ENCODE measurements at places on chromosomes 4 and X. TPM values are rescaled to one million over a fixed set of nuclear protein-coding genes. Genes with fewer than 3 reads are reported as not detected.

RHOXF2 gene
- polyA plus RNA-seq = not detected

PDCL2 gene
- polyA plus RNA-seq = not detected

CMC4 gene
- polyA plus RNA-seq = 5.0 TPM

SLC25A5 gene
- polyA plus RNA-seq = 65.2 TPM

PDZD4 gene
- polyA plus RNA-seq = 9.5 TPM

TEX13C gene
- not detected for polyA plus RNA-seq

ODAPH gene
- polyA plus RNA-seq = 0.24 TPM

PNMA5 gene
- 0.07 TPM for polyA plus RNA-seq

GAGE1 gene
- not detected for polyA plus RNA-seq

GRCh38 chrX:12447448-12448064, 309.3 kb downstream of the FRMPD4 start:
- no peak for DNase-seq
- no peak overlapping the region for H3K27ac ChIP-seq
- no peaks in the 10 kb centered on the region for H3K4me1 ChIP-seq
- no peaks in the 10 kb centered on the region for H3K36me3 ChIP-seq
- H3K27me3 ChIP-seq = no peaks in the 10 kb centered on the region

GRCh38 chr4:66178906-66179305, 508.6 kb upstream of the EPHA5 start:
- no peaks in the 10 kb centered on the region for H3K27me3 ChIP-seq
- H3K36me3 ChIP-seq = no peaks in the 10 kb centered on the region
- H3K27ac ChIP-seq = no peak overlapping the region
- DNase-seq = no peak

GRCh38 chrX:38154818-38155217, 65.9 kb downstream of the SRPX start:
- no peak overlapping the region for H3K27ac ChIP-seq
- no peaks in the 10 kb centered on the region for H3K4me1 ChIP-seq
- peaks cover 5% of the 10 kb centered on the region for H3K27me3 ChIP-seq
- no peak overlapping the region for H3K4me3 ChIP-seq
- no peak for DNase-seq

- H3K27me3 ChIP-seq = no peaks in the 10 kb centered on the region
- no peak overlapping the region for H3K27ac ChIP-seq
- H3K4me3 ChIP-seq = no peak overlapping the region
- DNase-seq = no peak
- H3K4me1 ChIP-seq = no peaks in the 10 kb centered on the region
These were observed 163.8 kb upstream of the KLF8 start for GRCh38 chrX:56068274-56068758.

GRCh38 chrX:1614927-1615326, at the start of gene ASMT:
Gene ASMT (plus strand): TSS chrX:1615059. CDS start chrX:1615200, 141 bp downstream.
- H3K36me3 ChIP-seq = no peaks in the 10 kb centered on the region
- H3K4me3 ChIP-seq = no peak within 1 kb of the TSS
- no peak within 1 kb of the TSS for H3K27ac ChIP-seq
- no peaks in the 10 kb centered on the region for H3K27me3 ChIP-seq
- no peak for DNase-seq

DNA sequence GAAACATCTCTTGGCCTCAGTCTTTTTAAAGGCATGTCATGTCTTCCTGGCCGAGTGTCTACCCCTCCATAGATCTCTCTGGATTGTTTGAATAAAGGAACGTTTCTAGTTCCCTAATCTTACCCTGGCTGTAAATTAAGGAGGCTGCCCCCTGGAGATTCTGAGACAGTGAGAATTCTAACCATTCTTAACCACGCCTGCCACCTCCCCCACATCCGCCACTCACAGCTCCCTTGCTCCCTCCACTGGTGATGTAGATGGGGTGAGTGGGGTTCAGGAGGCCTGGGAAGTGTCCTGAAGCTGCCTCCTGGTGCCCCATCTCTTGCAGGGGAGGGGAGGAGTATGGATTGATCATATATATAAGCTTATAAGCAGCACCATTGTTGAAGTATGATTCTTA, 48.0 kb upstream of the TRIM2 start:
- H3K4me1 ChIP-seq = peaks cover 19% of the 10 kb centered on the region
- peaks cover 5% of the 10 kb centered on the region for H3K27me3 ChIP-seq
- H3K4me3 ChIP-seq = no peak overlapping the region
- no peak for DNase-seq

DNA sequence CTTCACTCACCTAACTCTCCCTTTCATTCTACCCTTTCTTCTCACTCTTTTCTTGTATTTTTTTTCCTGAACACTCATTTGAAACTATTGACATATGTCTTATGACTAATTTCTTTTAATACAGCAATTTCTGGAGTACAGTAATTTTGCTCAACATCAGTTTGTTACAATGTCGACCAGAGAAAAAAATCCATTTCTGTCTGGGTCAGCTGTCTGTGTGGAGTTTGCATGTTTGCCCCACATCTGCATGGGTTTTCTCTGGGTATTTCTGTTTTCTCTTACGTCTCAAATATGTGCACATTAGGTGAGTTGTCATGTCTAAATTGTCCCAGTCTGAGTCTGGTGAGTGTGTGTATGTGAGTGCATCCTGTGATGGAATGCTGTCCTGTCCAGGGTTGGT, 294.8 kb downstream of the HS3ST1 start:
- H3K27me3 ChIP-seq = no peaks in the 10 kb centered on the region
- DNase-seq = no peak
- no peak overlapping the region for H3K4me3 ChIP-seq
- no peaks in the 10 kb centered on the region for H3K36me3 ChIP-seq
- H3K27ac ChIP-seq = no peak overlapping the region

DNA sequence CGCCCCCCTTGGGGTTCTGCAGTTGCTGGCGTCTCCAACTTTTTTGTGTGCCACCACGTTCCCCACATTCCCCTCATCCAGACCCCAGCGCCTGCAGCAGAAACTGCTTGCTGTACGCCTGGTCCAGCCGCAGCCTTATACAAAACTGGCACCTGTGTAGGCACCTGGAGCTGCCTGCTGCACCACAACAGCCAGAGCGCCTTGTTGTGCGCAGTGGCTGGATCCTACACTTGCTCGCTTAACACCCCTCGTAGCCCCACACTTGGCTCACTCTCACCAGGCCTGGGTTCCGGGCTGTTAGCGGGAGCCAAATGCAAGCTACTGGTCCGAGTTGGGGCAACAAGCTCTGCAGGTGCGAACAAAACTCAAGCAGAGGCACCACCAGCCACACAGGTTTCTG, 136.8 kb downstream of the TECRL start:
- no peaks in the 10 kb centered on the region for H3K36me3 ChIP-seq
- no peak overlapping the region for H3K27ac ChIP-seq
- H3K27me3 ChIP-seq = no peaks in the 10 kb centered on the region
- DNase-seq = no peak
- H3K4me3 ChIP-seq = no peak overlapping the region

- H3K4me3 ChIP-seq = no peak overlapping the region
- no peaks in the 10 kb centered on the region for H3K36me3 ChIP-seq
These were observed 803.6 kb downstream of the GLUD2 start for GRCh38 chrX:121851033-121851432.

DNA sequence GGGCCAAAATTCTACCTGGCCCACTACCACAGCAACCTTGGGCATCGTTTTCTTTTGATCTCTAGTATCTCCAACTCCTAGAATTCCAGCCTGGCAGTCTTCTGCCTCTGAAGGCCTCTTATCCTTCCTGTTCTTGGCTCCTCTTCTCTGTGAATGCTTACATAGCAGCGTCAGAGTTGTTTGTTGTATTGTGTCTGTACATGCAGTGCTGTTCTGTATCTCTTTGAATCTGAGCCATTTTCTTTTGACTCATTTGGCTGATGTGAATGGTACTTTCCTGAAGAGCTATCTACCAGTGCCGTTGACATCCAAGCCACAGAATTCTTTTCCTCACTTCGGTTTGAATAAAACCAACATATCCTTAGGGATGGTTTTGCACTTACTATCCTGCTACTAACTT, 79.2 kb downstream of the TMEM164 start:
- H3K4me3 ChIP-seq = no peak overlapping the region
- H3K4me1 ChIP-seq = peaks cover 4% of the 10 kb centered on the region
- H3K27me3 ChIP-seq = no peaks in the 10 kb centered on the region
- DNase-seq = no peak
- H3K27ac ChIP-seq = peak overlapping the region; percentile 48
- H3K36me3 ChIP-seq = no peaks in the 10 kb centered on the region

GRCh38 chr4:183686461-183686860, 27.4 kb downstream of the TRAPPC11 start:
- no peak overlapping the region for H3K27ac ChIP-seq
- H3K36me3 ChIP-seq = no peaks in the 10 kb centered on the region
- H3K27me3 ChIP-seq = no peaks in the 10 kb centered on the region
- H3K4me3 ChIP-seq = no peak overlapping the region

- no peak for DNase-seq
- no peaks in the 10 kb centered on the region for H3K27me3 ChIP-seq
- H3K27ac ChIP-seq = no peak overlapping the region
- H3K4me1 ChIP-seq = no peaks in the 10 kb centered on the region
- no peak overlapping the region for H3K4me3 ChIP-seq
These were observed 81.5 kb downstream of the COX18 start for GRCh38 chr4:72987741-72988729.

- H3K4me3 ChIP-seq = no peak overlapping the region
- no peaks in the 10 kb centered on the region for H3K4me1 ChIP-seq
- H3K36me3 ChIP-seq = no peaks in the 10 kb centered on the region
These were observed 70.6 kb downstream of the CLNK start for GRCh38 chr4:10613926-10614478.

DNA sequence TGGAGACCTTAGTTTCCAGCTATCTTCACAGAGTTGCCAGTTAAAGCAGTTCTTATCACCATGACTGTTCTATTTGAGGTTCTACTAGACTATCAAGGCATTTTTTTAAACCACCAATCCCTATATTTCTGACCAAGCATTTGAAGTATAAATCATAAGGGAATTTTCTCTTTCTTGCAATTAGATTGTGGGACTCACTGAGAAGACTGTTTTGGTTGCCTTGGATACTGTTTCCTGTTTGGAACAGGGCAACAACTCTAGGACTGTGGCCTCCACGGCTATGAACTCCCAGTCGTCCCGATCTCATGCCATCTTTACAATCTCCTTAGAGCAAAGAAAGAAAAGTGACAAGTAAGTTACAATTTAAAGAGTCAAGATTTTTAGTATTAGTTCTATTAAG, 11.8 kb downstream of the KIF4A start:
- H3K27ac ChIP-seq = no peak overlapping the region
- H3K4me3 ChIP-seq = no peak overlapping the region

- no peak overlapping the region for H3K27ac ChIP-seq
- no peaks in the 10 kb centered on the region for H3K27me3 ChIP-seq
- H3K4me1 ChIP-seq = no peaks in the 10 kb centered on the region
- H3K36me3 ChIP-seq = no peaks in the 10 kb centered on the region
These were observed 66.4 kb downstream of the ARAP2 start for GRCh38 chr4:36177946-36178345.

DNA sequence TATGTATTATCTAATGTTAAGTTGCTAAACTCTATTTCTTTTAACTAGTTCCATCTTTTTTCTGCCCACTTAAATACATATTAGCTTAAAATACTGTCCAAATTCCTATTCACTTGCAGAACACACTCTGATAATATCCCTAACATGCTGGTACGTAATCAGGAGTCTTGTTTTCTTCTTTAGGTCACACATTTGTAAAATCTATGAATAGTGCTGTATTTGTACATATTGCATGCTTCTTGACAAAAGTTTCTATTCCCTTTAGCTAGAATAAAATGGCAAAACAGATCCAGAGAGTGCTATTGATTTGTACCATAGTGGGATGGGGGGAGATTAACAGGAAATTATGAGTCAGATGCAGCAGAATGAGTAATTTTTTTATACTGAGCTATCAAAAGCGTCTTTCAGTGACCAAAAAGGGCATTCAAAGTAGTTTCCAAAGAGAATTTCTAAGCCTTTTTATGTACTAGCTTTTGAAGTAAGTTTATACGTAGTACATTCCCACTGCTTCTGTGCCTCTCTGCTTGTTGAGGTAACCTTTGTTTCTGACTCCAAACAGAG, 126.5 kb downstream of the PTPN13 start:
- no peak for DNase-seq
- no peak overlapping the region for H3K27ac ChIP-seq
- no peaks in the 10 kb centered on the region for H3K27me3 ChIP-seq
- no peak overlapping the region for H3K4me3 ChIP-seq
- peaks cover 8% of the 10 kb centered on the region for H3K4me1 ChIP-seq
- H3K36me3 ChIP-seq = no peaks in the 10 kb centered on the region

DNA sequence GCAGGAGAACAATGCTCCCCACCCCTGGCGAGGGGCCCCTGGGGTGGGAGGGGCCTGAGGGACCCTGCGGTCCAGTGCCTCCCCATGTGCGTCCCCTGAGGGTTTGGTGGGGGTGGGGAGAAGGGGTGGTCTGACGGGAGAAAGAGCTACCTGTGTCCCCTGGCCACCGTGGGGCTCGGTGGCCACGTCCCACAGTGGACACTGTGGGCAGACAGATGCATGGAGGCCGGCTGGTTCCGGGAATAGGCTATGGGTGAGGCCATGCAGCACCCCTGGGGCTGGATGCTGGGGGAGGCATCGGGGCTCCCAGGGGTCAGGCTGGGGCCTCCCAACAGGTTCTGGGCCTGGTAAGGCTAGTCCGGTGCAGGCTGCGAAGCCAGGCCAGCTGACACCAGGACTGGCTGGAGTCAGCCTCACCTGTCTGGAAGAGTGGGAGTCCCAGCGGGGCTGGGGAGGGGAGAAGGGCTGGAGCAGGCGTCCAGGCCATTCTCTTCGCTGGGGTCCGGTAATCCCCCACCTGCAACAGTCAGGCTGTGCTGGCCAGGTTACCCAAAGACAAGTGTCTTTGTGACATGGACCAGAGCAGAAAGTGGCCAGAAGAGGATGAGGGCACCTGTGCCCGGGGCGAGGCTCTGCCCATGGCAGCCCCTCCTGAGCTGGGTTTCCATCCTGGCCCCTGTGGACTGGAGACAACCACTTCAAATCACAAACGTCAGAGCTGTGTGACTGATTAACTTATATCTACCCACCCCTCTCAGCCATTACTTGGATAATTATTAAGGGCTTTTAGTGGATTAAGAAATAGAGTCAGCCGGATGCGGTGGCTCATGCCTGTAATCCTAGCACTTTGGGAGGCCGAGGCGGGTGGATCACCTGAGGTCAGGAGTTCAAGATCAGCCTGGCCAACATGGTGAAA, 1.4 kb upstream of the FAM53A start:
- no peaks in the 10 kb centered on the region for H3K27me3 ChIP-seq
- no peak overlapping the region for H3K27ac ChIP-seq
- peaks cover 6% of the 10 kb centered on the region for H3K4me1 ChIP-seq
- DNase-seq = no peak
- peaks cover 4% of the 10 kb centered on the region for H3K36me3 ChIP-seq

All from adrenal gland (tissue), 19 donors.